NCI-H446 (cell line): ENCODE measurements at places on chromosomes 3 and 15.
A peak's percentile ranks its signal among the peaks of the same experiment; 100 is the strongest.

DNA sequence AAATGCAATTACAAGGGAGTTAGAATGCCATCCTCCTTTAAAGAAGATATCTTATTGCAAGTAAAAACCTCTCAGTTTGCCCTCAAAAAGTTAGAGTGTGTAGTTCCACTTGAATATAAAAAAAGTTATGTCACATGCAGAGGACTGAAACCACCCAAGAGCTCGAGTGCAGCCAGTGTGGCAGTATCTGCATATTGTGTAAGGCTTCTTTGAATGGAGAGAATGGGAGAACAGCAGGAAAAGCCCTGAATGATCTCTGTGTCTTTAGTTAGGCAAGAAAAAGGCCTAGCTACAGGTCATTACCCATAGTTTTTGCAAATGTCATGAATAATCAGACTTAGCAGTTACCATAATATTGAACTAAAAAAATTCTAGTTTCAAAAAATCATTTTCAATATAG is 13.9 kb upstream of the TEX9 start:
- no peak for DNase-seq

DNA sequence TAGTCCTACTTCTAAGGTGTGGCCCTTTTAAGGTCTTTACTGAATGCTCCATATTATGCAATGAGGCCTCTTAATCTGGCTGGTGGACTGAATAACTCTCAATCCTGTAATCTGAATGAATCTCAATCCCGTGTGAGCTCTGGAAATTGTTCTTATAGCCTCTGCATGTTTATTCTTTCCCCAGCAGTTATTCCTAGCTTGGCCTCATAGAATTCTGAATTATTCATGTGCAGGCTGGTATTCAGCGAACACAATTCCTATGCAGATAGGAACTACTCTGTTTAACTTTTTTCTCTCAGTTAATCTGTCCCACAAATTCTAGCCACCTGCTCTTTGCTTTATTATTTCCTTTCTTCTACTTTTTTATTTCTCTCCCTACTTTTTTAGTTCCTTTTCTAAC is 44.3 kb upstream of the XRN1 start:
- no peak for DNase-seq

GRCh38 chr3:171402281-171402680 is 57.9 kb downstream of the TNIK start:
- DNase-seq, result peak; percentile 15

- no peak for DNase-seq
Observed at GRCh38 chr15:81029414-81030300, 28.9 kb downstream of the TLNRD1 start.

GRCh38 chr3:55167586-55168317 is 239.9 kb upstream of the LRTM1 start:
- no peak for DNase-seq

DNA sequence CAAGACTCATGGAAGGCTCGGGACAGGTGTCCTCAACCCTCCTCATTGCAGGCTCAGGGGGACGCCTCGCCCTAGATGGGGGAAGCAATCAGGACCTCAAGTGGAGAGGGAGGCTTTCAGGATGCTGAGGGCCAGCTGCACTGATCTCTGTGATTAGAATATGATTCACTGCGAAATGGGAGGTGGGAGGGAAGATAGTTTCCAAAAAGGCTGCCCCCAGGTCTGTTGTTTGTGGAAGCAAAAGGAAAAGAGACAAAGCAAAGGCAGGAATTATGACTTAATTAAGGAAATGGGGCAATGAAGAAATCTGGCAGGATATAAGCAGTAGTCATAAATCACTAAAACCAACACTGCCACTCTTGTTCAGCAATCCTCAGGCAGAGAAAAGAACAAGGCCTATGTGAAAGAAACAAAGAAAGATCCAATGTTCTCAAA is 85.6 kb upstream of the ABHD17C start:
- DNase-seq, result peak; percentile 88

DNA sequence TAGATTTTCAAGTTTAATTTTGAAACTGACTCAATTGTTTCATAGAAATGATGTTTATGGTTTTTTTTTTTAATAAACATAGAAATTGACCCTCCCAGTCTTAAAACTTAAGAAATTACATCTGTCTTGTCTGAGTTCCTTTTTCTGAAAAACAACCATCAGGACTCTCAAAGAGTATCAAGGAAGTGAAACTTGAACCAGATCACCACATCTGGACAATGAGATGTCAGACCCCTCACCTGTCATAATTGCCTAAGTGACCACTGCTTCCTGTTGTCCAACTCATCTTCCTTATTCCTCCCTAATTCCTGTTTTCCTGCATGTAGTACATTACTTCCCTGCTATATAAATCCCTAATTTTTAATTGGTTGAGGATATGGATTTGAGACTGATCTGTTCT is 441.5 kb upstream of the ARHGEF26 start:
- no peak for DNase-seq

DNA sequence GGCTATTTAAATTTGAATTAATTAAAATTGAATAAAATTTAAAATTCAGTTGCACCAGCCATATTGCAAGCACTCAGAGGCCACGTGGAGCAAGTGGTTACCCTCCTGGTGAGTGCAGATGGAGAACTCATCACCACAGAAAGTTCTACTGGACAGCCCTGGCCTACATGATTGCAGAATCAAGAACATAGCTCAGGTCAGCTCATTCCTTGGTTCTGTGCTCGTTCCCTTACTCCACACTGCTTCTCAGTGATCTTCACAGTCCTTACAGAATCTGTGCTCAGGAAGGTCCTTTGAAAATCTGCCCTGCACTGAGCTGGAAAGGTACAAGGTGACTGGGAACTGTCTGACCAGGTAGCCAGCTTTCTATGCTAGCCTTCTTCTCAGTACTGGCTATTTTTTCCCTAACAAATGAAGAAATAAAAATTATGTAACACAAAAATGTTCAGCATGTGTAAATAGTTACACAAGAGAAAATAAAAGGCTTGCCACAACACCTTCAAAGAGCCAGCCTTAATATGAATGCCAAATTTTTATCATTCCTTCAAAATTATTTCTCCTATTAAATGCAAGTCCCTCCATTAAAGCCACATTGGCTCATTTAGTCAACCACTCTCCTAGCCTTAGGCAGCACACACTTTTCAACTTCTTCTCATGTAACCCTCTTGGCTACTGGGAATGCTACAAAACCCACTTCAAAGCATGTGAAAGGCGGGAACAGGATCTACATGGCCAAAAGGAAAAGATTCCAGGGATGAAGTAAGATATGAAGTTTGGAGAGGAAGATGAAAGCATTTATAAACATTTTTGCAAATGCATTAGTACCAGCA is 326.4 kb upstream of the WNT5A start:
- no peak for DNase-seq
